ENCODE measurements at places on chromosomes 12 and 14.

GRCh38 chr12:12539028-12539810, 23.4 kb downstream of the DUSP16 start:
- no peak for DNase-seq

DNA sequence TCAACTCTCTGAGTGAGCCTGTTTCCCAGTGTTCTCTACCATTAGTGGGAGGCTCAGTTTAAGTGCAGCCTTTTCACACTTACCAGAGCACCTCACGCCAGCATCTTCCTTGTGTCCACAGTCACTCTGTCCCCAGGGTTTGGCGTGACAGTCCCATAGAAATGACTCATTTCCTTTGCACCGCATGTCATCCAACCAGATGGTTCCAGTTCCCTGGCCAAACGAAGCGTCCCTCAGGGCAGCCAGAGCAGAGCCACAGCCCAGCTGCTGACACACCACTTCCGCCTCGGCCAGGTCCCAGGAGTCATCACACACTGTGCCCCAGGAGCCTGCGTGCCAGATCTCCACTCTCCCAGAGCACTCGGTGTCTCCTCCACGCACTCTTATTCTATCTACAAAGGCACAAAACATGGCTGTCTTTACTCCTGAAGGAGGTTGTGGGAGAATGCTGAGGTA, 65.4 kb downstream of the ACSM4 start:
- DNase-seq, result peak; percentile 78

- no peak for DNase-seq
These were observed 697 bp upstream of the HOXC5 start for GRCh38 chr12:54032086-54032619.

GRCh38 chr12:109873653-109874052, 6.7 kb downstream of the GLTP start:
- no peak for DNase-seq

GRCh38 chr14:68814539-68815297, 21.9 kb upstream of the ZFP36L1 start:
- peak; percentile 82 for DNase-seq

DNA sequence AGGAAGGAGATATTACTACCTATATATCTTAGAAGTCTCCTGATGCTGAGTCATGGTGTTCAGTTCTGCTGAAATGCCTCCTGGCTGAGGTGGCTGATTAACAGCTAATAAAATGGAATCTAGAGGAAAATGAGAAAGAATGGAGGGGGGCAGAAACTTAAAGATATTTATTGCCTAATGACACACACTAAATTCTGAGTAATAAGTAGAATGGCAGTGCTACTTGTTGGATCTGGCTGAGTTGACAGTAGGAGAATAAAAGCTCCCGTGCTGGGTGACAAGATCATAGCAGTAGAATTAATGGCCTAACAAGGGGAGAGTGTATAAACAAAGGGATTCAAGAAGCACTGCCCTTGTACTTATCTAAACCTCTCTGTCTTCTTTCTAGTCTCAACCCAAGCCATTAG, 137.5 kb downstream of the CNTN1 start:
- DNase-seq, result peak; percentile 58

GRCh38 chr12:106317406-106318082, 15.0 kb downstream of the TCP11L2 start:
- DNase-seq, result peak; percentile 17

DNA sequence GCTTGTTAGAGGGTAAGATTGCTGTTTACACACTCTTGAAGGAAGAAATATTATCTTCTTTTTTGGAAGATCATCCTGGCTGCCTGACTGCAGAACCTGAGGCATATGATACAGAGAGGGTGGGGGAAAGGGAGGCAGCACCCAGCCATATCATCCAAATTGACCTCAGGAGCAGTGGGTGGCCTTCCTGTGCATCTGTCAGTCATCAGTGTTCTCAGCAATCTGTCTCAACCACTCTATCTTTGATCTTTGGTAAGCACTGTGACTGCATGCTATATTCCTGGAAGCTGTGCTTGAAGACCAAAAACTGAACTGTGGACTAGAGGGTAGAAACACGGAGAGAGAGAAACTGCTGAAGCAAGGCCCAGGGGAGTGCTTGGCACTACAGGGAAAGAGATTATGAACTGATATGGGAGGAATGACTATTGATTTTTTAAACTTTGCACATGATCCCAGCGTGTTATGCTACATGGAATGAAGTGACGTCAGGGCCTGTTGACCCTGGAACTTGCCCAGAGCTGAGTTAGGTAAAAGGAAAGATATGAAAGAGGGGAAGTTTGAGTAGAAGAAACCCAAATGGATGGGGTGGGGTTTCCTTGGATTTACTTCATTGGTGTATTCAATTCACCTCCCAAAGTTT, 171.5 kb downstream of the ASCL1 start:
- no peak for DNase-seq

DNA sequence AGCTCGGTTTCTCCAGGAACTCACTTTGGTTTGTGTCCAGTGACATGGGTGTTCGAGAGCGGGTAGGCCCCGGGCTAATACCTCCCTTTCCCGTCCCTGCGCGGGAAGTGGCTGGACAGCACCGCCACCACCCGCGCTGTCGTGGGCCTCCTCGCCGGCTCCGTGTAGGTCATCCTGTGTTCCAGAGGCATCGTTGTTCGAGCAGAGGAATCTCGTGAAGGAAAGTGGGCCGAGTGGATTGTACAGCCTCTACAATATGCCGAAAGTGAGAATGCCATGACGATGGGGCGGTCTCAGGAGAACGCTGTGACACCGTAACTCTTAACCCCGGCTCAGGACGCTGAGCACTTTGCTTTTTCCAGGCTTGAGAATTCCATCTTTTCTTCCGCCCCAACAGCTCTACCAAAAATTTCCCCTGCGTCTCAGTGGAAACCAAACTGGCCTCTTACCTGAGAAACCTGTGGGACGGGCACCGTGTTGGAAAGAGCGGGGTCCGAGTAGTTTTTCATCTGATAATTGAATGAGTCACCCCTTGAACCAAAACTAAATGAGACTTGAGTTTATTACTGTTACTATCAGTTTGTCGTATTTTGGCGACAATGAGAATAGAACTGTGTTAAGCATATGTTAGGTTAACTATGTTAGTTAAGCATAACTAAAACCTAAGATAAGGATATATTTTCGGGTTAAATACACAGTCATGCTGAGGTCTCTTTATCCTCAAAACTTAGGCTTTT, 510 bp downstream of the EIF2S1 start:
- no peak for DNase-seq

DNA sequence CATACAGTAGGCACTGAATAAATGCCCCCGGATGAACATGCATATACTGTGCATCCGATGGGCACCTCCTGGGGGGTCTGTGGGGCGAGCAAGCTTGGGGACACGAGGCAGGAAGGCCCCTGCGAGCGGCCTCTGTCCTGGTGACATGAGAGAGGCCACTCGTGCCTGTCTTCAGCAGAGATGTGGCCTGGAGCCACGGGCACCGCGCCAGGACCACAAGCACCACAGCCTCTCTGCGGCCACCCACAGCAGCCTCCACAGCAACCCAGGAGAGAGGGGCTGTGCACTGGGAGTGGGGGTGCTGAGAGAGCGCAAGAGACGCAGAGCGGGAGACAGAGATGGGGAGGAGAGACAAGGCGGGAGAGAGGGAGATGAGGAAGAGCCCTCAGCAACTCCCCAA, 118.5 kb downstream of the RFLNA start:
- no peak for DNase-seq
